Hypothalamus (tissue), 51 donors: ENCODE measurements at places on chromosomes 16 and 17.

- DNase-seq, result no peak
Observed at GRCh38 chr16:47073223-47074155, 70.3 kb downstream of the NETO2 start.

DNA sequence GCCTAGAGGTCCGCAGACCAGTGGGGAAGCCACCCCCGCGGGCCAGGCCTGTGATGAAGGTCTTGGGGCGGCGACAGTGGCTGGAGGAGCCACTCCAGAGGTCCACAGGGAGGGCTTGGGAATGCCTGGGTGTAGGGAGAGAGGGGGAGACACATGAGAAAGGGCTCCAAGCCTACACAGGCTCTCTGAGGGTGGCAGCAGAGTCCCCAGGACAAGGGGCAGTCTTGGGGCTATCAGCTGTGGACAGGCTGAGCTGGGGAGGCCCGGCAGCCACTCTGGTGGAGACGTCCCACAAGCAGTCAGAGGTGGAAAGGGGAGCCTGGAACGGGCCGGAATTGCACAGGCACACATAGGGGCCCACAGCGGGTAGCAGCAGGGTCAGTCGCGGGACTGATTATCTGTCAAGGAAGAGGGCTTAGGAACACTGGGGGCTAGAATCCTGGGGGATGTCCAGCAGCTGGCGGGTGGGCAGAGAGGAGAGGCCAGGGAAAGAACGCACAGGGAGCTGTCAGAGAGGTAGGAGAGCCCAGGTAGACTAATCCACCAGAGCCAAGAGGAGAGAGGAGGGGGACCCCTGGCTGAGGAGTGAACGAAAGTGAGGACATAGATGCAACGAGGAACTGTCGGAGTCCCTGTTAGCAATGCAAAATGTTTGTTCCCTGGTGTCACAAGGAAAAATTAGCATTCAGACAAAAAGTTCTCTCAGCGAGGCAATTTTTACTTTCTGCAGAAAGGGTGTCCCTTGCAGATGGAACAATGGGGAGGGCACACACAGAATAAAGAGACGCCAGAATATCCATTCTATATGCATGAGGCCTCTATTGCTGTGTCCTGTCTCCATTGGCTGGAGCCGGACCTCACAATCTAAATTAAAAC is 93.9 kb upstream of the DNAH17 start:
- DNase-seq, result no peak

- DNase-seq, result no peak
Observed at GRCh38 chr17:66309793-66310192, 7.4 kb downstream of the PRKCA start.

GRCh38 chr17:80168371-80168770 is 1.5 kb upstream of the CARD14 start:
- no peak for DNase-seq

DNA sequence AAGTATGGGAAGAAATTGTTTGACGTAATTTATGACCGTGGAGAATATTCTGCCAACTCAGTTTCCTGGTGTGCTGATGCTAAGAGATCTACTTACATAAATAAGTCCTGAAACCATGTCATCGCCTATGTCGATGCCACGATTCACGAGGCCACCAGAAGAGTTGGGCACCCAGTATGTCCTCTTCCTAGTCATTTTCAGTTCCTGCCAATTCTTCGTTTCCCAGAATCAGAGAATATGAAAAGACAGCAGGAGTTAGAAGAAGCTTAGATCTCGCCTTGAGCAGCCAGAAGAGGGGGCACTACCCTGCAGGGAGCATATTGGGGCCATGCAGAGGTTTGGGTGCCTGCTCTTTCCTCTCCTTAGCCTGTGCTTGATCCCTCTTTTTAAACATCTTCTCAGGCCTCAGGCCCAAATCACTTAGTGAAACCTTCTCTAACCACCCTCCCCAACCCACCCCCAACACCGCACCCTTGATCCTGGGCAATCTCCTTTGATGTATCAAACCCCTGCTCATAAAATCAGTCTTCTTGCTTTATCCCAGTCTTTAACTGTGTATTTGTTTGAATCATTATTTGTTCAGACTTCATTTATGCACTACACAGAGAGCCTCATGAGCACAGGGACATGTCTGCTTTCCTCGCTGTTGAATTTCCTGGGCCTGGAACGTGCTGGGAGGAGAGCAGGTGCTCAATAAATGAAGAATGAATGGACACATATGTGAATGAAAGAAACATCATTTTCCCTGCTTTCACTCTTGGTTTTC is 12.2 kb upstream of the LONP2 start:
- DNase-seq, result no peak

DNA sequence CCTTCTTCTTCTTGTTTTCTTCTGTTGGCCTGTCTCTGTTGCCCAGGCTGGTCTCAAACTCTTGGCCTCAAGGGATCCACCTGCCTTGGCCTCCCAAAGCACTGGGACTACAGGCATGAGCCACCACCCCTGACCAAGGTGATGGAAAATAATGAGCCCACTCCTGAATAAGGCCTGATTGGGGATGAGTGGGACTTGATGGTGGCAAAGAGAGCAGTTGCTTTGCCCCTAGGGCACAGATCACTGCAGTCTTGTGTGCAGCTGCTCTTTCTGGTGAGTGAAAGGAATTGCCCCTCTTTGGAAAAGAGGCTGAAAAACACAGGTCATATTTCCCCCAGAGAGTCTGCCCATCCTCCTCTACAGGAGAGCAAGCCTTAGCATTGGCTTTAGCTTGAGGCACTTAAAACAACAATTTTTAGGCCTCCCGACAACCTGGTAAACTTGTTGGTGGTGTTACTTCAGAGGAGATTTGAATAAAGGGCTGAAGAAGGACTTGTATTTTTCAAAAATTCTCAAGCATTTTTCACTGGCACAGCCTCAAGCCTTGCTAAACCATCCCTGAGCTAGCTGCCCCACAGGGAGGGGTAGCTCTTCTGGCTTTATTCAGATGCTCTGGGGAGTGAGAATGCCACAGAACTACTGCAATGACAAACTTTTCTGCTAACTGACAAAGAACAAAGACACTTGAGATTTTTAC is 6.1 kb upstream of the PDP2 start:
- no peak for DNase-seq

GRCh38 chr17:31731118-31731517 is 127.9 kb downstream of the COPRS start:
- no peak for DNase-seq

- no peak for DNase-seq
Observed at GRCh38 chr16:7366041-7366440, 33.4 kb downstream of the RBFOX1 start.

DNA sequence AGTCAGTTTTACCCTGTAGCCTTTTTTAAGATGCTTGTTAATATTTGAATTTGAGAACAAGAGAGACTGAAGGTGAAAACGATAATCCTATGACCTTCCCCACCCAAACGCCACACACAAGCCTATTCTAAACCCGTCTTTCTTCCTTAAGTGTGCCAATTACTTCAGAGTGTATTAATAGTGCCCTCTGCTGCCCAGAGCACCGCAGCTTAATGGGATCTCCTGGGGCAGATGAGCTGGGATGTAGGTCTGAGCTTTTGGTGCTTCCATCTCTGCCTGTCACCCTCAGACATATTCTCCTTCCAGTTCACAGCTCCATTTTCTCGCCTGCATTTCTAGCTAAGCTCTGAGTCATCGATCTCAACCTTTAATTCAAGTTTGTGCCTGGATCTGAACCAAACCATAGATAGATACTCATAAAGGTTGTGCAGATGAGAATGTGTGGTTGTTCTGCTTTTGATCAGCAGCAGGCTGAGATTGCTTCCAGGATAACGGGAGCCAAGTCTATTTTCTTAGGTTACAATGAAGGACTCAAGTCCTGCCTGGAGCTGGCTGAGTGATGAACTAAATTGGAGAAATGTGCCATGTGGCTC is 46.4 kb upstream of the CDH13 start:
- DNase-seq, result peak; percentile 24

DNA sequence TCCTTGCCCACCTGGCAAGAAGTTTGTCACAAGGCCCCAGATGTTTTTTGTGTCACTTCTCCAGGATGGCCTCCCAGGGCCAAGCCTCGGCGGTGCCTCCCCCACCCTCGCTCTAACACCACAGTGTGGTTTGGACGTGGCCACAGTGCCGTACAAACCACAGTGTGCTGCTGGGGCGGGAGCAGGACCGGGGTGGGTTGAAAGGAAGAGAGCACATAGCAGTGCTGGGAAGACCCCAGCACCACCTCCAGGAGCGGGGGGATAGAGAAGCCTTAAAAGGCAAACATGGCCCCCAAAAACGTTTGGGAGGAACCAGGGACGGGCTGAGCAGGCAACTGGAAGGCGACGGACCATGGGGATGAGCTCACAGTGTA is 5.0 kb upstream of the BCL6B start:
- DNase-seq, result no peak

DNA sequence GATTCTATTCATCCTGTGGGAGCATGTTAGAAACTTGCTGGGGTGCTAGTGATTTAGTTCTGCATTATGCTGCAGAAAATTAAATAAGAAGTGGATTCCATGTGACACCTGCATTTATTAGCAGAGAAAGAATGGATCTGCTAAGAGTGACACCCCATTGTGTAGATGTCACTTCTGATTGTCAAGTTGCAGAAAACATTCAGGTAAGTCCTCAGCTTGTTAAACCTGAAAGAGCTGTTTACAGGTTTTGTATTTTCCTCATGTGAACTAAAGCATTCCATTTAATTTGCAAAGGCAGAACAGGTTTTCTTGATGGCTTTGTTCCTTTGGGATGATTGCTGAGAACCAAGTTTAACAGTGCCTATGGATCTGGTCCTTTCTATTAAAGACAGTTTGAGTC is 238.7 kb downstream of the ABCC12 start:
- no peak for DNase-seq

DNA sequence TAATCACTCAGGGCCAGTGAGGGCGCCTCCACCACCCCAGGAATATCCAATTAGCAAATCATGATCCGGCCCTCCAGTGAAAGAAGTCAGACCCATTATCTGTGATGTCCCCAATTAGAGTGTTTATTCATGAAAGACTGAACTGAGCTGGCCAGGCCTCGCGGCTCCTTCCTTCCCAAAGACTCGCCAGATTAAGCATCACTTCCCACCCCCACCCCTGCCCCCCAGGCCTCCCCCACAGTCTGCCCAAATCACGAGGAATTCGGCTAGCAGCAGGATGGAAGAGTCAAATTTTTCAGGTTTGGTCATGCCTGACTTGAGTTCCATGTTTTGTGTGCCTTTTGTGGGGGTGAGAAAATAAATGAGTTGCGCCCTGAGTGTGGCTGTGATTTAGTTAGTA is 298.4 kb upstream of the SALL1 start:
- no peak for DNase-seq

DNA sequence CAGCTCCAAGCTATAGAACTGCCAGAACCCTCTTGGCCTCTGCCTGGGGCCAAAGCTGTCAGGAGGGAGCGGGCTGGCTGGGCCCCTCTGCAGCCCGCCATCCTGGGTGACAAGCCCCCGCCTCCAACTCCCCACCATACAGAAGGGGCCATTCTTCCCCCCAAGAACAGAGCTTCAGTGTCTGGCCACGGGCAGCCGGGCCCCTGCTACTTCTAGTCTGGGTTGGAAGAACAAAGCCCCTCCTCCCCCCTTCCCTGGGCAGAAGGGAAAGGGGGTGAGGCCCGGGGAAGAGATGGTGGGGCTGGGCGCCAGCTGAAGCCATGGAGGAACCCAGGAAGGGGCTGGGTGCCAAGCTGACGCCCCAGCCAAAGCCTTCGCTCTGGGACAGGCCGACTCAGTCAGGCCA is 9.0 kb downstream of the NAT9 start:
- peak; percentile 94 for DNase-seq

DNA sequence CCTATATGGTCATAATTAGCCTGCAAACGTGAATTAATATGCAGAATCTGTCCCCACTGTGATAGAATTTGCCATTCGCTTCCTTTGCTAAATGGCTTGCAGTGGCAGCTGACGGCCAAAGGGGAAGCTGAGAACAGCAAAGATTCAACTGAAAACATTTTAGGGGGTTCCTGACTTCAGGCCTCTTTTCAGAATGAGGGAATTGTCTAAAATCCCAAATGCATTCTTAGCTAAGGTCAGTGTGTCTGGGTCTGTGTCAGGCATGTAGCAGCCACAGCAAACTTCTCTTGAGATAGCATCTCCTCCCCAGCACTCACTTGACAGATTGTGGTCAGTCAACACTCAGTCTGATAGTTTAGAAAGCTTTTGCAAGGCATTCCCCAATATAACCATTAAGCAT is 701.1 kb downstream of the WWOX start:
- DNase-seq, result no peak

DNA sequence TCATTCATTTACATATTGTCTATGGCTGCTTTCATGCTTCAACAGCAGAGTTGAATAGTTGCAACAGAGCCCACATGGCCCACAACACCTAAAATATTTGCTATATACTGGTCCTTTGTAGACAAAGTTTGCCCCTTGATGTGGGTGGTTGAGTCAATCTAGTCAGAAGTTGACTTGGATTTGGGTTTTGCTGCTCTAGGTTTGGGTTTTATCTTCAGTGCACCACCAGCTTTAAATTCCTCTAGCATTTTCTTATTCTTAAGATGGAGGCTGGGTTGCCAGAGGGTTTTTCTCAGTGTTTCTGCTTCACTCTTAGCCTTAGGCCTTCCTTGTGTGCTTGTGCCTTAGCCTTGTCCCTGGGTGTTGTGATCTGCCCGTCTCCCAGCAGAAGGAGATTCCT is 51.0 kb downstream of the CCDC182 start:
- no peak for DNase-seq

DNA sequence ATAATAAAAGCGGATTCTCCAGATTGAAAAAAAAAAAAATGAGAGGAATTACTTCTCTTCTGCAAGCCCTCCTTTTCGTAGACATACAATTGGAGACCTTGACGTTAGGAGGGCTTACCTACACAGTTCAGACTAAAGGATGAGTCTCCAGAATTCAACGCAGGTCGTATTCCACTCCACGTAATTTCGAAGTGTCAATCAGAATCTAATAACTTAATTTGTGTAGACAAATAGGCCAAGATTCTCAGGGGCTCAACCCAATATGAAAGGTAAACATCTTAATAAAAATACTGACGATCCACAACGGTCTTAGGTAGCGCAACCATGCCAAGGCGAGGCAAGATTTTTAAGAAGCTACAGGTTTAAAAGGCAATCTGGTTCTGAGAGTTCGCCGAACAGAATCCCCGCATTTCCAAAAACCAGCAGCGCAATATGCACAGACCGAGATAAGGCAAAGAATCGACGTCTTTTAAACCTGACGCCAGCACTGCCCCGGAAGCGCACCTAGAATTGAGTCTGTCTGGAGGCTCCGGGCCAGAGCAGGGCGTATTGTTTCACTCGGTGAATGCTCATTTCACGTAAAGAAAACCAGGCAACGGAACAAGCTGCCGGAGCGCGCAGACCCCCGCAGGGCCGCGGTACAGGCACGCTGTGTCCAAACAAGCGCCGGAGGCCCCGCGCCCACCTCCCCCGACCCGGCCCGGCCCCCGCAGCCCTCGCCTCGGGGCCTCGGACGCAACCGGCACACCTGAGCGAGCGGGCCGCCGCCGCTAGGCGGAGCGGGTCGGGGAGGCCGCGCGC is 623 bp downstream of the MBTPS1 start:
- peak; percentile 49 for DNase-seq

GRCh38 chr16:85917012-85917411 is 18.1 kb downstream of the IRF8 start:
- no peak for DNase-seq
